AG04450 (cell line): ENCODE measurements at places on chromosomes 16 and 17.

DNA sequence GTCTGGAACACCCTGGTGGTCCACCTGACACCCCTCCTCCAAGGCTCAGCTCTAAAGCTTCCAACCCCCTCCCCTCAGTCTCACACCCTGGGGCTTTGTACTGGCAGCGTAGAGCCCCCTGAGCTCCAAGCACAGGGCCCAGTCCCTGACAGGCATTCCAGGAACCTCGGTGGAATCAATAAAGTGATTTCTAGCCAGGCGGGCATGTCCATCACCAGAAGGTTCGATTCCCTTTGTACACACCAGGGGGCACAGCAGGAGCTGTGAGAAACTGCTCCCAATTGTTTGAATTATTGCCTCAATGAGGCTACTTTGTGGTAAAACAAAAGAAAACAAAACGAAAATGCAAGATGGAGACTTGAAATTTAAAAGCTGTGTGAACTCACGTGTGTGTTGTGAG is 51.8 kb downstream of the SMPD3 start:
- peak; percentile 16 for DNase-seq

- no peak for DNase-seq
Measured at GRCh38 chr16:56478281-56479049, 27.1 kb downstream of the OGFOD1 start.

- no peak for DNase-seq
Measured at GRCh38 chr17:489758-490329, 137.2 kb upstream of the RPH3AL start.

DNA sequence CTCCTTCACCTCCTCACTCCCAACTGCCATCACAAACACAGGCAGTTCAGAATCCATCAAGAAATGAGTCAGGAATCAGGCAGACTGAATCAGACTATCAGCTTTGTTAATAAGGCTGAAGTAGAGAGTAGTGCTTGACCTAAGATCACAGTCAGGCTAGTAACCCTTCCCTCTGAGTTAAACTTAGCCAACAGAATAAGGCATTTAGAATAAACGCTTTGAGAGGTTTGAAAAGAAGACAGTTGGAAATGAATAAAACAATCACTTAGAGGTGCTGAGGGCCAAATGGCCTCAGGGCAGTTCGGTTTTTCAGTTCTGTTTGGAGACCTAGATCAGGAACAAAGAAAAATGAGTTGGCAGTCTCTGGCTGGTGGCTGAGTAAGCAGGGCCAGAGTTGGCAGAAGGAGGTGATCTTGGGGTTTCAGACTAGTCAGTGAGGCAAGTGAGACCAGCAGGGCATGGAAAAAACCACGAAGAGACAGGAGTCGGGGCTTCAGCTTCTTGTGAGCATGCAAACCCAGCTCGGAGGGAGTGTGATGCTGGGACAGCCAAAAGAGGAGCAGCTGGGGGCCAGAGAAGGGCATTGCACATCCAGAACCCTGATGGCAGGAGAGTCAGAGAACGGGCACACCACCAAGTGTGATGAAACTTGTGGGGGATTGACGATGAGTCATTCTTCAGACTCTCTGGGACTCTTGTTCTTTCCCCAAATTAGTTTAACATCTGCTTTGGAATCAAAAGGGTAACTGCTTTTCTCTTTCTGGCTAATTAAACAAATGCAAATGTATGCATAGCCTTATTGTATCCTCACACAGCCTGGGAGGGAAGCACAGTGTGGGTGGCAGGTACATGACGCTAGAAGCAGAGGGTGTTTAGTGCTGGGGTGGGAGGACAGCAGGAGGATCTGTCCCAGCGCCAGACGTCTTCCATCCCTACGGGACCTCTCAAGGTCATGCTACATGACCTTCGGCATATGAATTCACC is 54.8 kb downstream of the SPECC1 start:
- DNase-seq, result peak; percentile 77

DNA sequence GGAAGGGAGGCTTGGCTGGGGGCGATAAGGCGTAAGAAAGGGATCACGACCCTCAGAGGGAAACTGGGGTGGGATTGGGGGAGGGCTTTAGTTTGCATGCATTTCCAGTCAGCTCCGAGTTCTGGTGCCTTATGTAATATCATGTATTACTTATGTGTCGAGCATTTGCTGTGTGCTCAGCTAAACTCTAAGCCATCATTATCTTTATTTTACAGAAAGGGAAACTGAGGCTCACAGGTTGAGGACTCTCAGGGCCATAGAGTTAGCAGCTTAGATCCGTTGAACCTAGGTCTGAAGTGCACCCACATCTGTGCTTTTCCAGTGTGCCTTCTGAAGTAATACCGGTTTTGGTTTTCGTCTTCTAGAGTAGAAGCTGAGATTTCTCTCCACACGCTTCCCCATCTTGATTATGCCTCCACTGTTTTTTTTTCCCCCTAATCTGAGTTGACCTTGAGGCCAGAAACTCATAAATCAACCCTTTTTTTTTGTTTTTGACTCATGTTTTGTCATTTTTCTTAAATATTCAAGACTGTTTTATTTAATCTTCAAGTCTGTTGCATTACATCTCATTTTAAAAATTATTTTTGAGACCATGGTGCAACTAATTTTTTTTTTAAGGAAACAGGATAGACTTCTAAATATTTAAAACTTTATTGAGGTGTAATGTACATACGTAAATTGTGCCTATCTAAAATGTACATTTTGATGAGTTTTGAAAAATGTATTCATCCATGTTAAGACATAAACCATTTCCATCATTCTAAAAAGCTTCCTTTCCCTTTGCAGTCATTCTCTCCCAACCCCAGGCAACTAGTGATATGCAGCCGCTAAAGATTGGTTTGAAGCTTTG is 741 bp downstream of the CYB5B start:
- DNase-seq, result no peak

- no peak for DNase-seq
Measured at GRCh38 chr16:85988306-85988705, 89.3 kb downstream of the IRF8 start.

DNA sequence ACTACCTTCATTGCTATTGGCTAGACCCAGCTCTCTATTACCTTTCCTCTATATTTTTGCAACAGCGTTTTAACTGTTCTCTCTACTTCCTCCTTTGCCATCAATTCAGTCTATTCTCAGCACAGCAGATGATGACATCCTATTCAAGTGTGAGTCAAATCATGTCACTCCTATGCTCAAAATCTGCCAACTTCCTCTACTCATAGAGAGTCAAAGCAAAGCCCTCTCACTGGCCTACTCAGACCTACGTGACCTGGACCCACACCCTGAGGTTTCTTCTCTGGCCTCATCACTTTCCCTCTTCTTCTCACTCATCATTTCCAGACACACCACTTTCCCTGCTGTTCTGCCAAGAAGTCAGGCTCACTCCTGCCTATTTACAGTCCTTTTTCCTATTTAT is 289.0 kb upstream of the AXIN2 start:
- no peak for DNase-seq

GRCh38 chr16:87421003-87421912 is 29.1 kb downstream of the MAP1LC3B start:
- DNase-seq, result no peak

DNA sequence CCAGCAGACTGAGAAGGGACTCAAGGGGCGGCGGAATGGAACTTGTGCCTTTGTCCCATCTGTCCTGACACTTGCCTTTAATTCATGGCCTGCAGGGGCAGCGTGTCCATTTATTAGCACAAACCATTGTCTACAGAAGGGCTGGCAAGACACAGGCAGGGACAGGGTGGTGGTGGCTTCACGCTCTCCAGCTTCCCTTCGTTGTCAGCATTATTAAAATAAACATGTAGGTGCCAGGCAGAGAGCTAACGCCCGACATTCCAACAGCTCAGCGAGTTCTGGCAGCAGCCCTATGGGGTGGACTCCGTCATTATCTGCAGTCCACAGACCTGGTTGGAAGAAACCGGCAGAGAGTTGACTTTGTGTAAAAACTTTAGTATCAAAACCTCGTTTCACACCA is 16.3 kb downstream of the DNAI2 start:
- no peak for DNase-seq

DNA sequence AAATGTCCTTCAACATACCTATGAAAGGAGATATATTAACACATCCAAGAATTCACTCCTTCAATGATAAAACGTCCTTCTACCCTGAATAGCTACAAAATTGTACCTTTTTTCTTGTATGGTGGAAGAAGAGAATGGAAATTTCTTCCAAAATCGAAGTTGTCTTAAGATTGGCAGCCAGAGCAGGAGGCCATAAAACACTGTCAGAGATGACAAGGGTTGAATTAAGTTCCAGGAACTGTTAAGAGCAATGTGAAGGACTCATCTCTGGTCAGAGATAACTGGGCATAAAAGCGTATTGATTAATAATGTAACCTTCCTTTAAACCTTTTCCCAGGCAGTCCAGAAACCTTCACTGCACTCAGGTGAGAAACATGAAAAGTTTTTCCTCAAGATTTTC is 12.9 kb upstream of the TOM1L1 start:
- no peak for DNase-seq

DNA sequence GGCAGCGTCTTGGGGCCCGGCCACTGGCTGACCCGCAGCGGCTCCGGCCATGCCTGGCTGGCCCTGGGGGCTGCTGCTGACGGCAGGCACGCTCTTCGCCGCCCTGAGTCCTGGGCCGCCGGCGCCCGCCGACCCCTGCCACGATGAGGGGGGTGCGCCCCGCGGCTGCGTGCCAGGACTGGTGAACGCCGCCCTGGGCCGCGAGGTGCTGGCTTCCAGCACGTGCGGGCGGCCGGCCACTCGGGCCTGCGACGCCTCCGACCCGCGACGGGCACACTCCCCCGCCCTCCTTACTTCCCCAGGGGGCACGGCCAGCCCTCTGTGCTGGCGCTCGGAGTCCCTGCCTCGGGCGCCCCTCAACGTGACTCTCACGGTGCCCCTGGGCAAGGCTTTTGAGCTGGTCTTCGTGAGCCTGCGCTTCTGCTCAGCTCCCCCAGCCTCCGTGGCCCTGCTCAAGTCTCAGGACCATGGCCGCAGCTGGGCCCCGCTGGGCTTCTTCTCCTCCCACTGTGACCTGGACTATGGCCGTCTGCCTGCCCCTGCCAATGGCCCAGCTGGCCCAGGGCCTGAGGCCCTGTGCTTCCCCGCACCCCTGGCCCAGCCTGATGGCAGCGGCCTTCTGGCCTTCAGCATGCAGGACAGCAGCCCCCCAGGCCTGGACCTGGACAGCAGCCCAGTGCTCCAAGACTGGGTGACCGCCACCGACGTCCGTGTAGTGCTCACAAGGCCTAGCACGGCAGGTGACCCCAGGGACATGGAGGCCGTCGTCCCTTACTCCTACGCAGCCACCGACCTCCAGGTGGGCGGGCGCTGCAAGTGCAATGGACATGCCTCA is 773 bp downstream of the NTN3 start:
- DNase-seq, result no peak

GRCh38 chr17:15972497-15972951 is 27.0 kb downstream of the ZSWIM7 start:
- no peak for DNase-seq

- DNase-seq, result no peak
Measured at GRCh38 chr17:41476866-41477815, 3.8 kb downstream of the KRT35 start.

DNA sequence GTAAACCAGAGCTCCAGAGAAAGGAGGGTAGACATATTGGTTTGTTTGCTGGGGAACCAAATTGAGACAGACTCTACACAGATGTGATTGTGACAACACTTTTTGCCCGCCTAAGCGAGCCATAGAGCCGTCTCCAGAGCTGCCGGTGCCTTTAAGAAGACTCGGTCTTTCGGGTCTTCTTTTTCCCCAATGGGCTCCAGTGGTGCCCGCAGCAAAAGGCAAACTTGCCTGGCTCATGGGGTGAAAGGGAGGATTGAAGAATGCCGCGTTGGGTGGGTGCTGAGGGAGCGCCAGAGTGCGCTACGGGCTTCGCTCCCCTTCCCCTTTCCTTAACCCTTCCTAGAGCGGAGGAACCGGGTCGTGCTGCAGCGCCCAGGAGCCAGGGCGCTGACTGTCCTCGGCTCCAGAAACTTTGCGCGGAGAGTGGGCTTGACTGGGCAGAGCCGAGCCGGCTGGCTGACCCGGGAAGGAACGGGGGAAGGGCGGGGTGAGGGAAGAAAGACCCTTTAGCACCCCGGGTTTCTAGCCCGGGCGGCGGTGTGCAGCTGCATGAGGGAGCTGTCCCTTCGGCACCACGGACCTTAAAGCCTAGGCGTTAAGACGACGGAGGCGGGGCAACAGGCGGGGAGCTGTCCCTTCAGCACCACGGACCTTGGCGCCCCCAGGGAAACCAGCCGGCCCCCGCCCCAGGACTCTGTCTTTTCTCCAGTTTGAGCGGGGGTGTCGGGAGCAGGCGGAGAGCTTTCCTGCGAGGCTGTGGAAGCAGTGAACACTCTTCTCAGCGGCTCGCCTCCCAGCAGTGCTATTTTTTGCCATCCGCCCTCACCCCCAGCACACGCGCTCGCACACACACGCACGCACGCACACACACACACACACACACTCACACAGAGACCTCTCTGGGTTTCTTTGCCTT is at the start of gene CACNG3:
CACNG3 (plus strand) TSS at position 880 of the 916 bp plus-strand sequence. CDS start 420 bp downstream, outside the sequence.
- no peak for DNase-seq

DNA sequence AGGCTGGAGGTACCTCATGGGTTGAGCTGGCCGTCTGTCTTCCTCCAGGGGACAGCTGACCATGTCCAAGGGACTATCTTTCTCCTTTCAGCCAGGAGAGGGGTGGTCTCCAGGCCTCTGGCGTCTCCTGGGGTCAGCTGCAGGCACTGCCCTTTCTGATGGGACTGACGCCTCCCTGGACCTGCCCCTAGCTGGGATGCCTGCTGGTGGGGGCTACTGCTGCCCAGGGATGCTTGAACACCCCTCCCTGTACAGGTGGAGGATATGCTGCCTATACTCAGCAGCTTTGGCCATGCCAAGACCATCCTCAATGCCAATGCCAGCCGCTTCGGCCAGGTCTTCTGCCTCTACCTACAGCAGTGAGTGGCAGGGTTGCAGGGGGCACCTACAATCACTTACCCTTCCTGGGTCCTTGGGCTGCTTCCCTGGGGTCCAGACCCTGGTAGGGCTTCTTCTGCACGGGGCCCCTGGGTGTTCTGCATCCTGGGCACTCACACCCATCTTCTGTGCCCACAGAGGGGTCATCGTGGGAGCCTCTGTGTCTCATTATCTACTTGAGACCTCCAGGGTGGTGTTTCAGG is 4.2 kb downstream of the MYO15B start:
- no peak for DNase-seq

DNA sequence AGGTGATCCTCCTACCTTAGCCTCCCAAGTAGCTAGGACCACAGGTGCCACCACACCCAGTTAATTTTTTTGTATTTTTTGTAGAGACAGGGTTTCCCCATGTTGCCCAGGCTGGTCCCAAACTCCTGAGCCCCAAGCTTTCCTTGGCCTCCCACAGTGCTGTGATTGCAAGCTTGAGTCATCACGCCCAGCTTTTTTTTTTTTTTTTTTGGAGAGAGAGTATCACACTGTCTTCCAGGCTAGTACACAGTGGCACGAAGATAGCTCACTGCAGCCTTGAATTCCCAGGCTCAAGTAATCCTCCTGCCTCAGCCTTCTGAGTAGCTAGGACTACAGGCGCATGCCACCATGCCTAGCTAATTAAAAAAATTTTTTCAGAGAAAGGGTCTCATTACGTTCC is 27.2 kb downstream of the HEATR9 start:
- no peak for DNase-seq

- DNase-seq, result no peak
Measured at GRCh38 chr17:45008216-45008615, 40.1 kb upstream of the C1QL1 start.
